ENCODE measurements at places on chromosomes 2 and 18.

DNA sequence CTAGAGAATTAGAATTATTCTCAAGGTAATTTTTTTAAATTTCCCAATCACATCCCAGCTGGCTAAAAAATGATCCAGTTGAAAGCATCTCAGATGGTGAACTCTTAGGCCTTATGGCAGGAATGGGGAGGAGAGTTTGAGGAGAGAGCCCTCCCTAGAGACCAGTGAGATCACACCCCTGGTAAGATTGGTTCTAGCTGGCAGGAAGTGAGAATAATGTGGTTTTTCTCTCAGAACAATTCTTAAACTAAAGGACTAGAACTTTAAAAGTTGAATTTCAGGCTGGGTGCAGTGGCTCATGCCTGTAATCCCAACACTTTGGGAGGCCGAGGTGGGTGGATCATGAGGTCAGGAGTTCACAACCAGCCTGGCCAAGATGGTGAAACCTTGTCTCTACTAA, 120.2 kb downstream of the MYO3B start:
- no peak for DNase-seq

GRCh38 chr2:159637988-159638501, 21.7 kb upstream of the BAZ2B start:
- DNase-seq, result no peak

- no peak for DNase-seq
Measured at GRCh38 chr2:191895743-191896142, 48.9 kb upstream of the CAVIN2 start.

GRCh38 chr2:52776571-52776970, 991.0 kb upstream of the CHAC2 start:
- no peak for DNase-seq

- no peak for DNase-seq
Measured at GRCh38 chr2:126345691-126346090, 310.3 kb upstream of the GYPC start.

DNA sequence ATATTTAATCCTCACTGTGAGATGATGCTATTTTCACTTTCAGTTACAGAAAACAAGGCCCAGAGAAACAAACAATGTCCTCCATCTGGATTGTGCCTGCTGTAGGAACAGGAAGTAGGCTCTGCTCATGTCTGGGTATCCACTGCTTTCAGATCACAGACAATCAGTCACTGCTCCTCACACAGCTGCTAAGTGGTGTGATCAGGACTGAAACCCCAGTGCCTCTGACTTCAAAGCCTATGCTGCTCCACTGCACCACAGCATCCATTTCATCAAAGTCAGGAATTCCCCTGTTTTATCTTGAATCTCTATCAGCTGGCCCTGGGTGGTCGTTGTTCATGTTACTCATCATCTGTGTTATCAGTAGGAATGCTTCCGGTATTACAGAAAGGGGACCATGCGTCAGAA, 303.8 kb upstream of the TRIB2 start:
- no peak for DNase-seq

DNA sequence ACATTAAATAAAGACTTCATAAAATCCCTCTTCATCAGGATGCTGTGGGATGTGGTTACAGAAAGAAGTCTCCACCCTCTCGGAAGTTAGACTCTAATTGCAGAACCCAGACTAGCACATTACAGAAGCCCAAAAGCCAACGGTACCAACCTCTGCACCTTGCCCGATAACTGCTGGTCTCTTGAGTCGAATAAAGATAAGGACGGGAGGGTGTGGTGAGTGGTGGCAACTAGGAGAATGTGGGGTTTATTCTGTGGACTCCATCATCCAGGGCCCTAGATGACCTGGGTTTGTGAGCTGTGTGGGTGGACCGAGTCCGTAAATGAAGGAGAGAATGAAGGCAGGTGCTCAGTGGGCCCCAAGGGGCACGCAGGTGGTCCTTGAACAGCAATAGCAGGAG, 462.8 kb upstream of the ID2 start:
- DNase-seq, result no peak

GRCh38 chr18:58831606-58832005, 33.1 kb upstream of the ZNF532 start:
- DNase-seq, result no peak

DNA sequence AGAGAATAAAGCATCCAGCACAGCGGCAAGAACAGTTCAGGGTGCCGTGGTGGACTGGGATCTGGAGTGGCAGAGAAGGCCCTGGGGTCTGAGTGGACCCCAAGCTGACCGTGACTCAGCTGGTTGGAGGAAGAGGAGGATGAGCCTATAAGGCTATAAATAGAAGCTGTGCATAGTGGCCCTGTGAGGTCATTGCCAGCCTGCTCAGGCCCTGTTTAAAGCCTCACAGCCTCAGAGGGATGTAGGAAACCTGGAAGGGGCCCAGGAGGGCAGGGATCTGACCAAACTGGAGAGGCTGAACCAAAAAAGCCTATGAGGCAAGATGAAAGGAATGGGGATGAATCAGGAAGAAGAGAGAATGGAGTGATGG, 11.3 kb upstream of the DES start:
- no peak for DNase-seq

- no peak for DNase-seq
Measured at GRCh38 chr18:11154368-11154989, 5.1 kb upstream of the PIEZO2 start.

GRCh38 chr2:42809819-42810120, 17.4 kb upstream of the HAAO start:
- no peak for DNase-seq

GRCh38 chr18:40956213-40956612, 998.8 kb upstream of the PIK3C3 start:
- DNase-seq, result no peak

- no peak for DNase-seq
Measured at GRCh38 chr2:189337656-189338055, 103.6 kb upstream of the WDR75 start.

GRCh38 chr2:195029804-195030654, 627.0 kb upstream of the SLC39A10 start:
- DNase-seq, result no peak

DNA sequence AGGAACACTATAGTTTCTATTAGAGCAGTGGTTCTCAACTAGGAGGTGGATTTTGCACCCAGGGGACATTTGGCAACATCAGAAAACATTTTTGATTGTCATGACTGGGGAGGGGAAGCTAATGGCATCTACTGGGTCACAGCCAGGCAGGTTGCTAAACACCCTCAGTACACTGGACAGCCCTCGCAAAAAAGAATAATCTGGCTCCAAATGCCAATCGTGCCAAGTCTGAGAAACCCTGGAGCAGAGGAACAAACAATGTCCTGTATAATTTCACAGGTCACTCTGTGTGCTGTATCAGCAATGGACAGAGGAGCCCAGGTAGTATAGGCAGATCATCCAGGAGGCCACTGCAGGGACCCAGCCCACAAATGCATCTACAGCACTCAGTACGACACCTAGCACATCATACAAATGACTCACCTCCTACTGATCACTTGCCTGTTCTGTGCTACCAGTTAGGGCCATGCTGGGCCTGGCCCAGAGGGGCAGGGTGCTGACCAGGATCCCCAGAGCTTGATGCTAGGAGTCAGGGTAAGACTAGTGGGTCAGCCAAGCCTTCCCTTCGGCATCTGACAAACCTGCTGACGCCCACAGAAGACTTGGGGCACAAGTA, 37.6 kb downstream of the SFXN5 start:
- DNase-seq, result no peak

- no peak for DNase-seq
Measured at GRCh38 chr2:30365201-30365600, 81.8 kb upstream of the LCLAT1 start.

GRCh38 chr18:35711227-35711626, 129.7 kb downstream of the GALNT1 start:
- no peak for DNase-seq

GRCh38 chr18:4524096-4524495, 69.0 kb upstream of the DLGAP1 start:
- DNase-seq, result no peak

DNA sequence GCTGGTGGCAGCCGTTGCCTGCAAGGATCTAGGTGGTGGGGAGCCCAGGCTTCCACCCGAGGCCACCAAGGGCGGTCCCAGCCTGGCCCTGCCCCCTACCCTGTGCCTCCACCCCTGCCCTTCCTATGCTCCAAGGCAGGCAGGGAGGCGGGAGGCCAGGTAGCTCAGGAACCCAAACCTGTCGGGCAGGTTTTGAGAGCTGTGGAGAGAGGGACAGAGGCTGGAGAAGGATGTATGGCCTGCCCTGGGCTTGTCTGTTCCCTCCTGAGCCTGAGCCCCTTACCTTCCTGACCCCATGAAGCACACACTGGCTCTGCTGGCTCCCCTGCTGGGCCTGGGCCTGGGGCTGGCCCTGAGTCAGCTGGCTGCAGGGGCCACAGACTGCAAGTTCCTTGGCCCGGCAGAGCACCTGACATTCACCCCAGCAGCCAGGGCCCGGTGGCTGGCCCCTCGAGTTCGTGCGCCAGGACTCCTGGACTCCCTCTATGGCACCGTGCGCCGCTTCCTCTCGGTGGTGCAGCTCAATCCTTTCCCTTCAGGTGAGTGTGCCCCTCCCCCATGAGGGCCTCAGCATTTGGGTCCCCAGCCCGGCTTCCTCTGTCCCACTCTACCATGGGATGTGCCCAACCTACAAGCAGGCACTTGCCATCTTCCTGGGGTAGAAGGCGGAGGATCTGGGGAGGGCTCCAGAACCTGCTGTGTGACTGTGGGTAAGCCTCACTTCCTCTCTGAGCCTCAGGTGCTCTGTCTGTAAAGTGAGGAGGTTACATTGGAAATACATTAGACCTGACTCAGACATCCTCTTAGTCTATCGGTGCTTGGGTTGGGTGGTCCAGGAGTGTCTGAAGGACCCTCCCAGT, at the start of gene PROM2:
PROM2 (plus strand) TSS at position 159 of the 860 bp plus-strand sequence; CDS start at position 296, 137 bp downstream.
- no peak for DNase-seq

- DNase-seq, result peak; percentile 18
Measured at GRCh38 chr2:127859712-127860085, 1.7 kb upstream of the POLR2D start.

- DNase-seq, result peak; percentile 68
Measured at GRCh38 chr2:218323526-218324472, 31.5 kb upstream of the TMBIM1 start.

DNA sequence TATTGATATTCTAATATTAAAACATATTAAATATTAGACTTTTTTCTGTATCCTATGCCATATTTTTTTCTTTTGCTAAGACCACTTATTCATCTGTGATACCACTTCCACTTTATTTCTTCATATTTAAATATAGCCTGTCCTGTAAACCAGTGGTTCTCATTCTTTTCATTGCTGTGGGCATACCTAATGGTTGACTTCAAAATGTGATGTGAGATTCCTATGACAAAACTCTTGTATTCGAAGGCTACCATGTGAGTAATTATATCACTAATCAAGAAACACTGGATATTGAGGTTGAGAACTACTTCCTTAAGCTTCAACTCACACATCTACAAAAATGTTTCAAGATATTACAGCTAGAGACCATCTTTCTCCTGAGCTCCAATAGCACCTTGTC, 3.6 kb downstream of the SCRN3 start:
- no peak for DNase-seq

GRCh38 chr2:7857904-7858303, 824.0 kb upstream of the ID2 start:
- no peak for DNase-seq

- no peak for DNase-seq
Measured at GRCh38 chr18:30486856-30487255, 555.7 kb downstream of the DSC3 start.

DNA sequence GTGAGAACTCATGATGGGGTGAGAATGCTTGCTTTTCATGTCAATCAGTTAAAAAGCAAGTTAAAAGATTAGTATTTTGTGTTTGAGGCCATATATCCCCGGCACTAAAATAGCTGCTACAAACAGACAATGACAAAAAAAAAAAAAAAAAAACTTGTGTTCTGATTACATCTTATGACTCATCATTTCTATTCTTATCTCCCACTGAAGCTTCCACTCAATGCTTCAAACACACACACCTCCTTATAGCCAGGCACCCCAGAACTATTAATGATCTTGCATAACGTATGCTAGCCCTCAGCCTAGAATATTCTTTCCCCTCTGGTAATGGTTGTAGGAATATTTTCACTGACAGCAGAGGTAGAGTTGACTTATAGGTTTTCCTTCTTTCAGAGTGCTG, 778.3 kb downstream of the TRIB2 start:
- DNase-seq, result no peak

GRCh38 chr2:160175169-160176134, 24.6 kb downstream of the ITGB6 start:
- peak; percentile 49 for DNase-seq

DNA sequence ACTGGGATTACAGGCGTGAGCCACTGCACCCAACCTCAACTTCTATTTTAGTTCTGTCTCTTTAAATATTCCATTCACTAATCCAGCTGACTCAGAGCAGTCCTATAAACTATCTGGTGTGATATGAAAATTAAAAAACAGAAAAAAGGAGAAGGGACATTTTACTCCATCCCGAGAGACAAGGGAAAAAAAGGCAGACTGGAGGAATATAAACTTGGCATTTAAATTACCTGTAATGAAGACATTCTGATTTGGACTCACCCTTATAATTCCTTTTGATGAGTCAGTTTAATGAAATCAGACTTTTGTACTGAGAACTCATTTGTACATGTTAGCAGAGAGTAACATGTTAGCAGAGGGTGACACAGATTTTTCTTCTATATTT, 74.8 kb upstream of the RIOK3 start:
- no peak for DNase-seq

- no peak for DNase-seq
Measured at GRCh38 chr2:23609254-23609653, 224.3 kb downstream of the KLHL29 start.

- no peak for DNase-seq
Measured at GRCh38 chr18:74511823-74512222, 15.7 kb downstream of the CNDP2 start.

GRCh38 chr18:22741318-22741717, 191.8 kb upstream of the RBBP8 start:
- no peak for DNase-seq

DNA sequence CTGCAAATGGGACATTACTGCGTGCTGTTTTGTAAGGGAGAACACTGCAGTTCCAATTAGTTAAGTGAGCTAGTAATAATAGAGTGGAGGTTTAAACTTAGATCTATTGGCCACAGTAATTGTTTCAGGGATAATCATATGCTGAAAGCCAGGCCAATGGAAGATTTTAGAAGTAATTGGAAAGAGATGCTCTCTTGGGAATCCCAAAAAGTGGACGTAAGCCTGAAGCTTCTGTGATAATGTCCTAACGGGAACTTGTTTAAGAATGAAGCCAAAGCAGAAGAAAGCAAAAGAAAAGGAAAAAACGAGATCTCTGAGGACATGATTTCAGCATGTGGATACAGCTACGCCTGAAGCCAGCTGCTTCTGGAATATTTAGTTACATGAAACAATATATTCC, 594.6 kb downstream of the SLC4A3 start:
- DNase-seq, result no peak

Data from retina (tissue), 1 donor.